ENCODE measurements at places on chromosomes 11 and 22.

- no peak for DNase-seq
Observed at GRCh38 chr11:1755692-1756561, 5.5 kb upstream of the IFITM10 start.

DNA sequence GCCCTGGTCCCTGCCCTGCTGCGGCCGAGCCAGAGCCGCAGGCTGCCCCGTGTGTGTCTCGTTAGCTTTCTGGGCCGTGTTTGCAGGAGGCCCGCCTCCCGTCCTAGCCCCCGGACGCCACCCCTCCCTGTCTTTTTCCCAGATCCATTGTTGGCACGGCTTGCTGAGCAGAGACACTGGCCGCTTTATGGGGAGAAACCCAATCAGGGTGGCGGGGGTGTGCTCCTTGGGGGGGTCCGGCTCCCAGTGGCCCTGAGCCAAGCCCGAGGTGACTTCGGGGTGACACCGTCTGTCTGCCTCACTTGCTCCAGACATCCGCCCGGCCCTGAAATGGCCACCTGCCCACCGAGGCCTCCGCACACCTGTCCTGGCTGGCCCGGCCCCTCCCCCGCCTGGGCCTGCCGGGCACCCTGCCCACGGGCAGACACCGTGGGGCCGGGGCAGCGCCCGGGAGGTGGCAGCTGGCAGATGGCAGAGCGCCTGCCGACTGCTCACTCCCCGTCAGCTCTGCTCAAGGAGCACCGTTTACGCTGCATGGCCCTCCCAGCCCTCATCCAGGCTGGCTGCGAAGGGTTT, 43.1 kb upstream of the PPARA start:
- no peak for DNase-seq

- DNase-seq: peak; percentile 53
Observed at GRCh38 chr11:36500315-36500721, 9.8 kb downstream of the TRAF6 start.

DNA sequence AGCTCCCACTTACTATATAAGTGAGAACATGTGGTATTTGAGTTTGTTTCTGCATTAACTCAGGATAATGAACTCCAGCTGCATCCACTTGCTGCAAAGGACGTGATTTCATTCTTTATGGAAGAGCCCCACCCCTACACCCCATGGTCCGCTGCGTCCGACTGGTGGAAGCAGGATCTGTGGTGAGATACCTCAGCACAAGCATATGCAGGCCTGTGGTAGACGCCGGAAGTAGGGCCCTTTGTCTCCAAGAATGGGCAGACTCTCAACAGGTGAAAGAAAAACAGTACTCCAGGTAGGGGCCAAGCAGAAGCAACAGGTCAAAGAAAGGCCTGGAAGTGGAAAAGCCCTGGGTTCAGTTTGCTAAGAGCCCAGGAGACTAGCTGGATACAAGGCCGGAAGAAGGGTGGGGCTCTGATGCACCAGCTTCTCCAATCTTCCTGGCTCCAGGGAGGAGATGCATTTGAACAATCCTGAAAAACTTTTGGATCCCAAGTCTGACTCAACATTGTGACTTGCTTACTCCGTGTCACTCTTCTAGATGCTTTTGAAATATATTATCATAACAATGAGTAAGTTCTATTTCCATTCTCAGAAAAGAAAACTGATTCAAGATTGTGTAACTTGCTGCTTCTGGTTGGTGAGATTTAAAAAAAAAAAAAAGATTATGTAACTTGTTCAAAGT, 30.4 kb downstream of the NEAT1 start:
- DNase-seq: no peak

- no peak for DNase-seq
Observed at GRCh38 chr11:109963101-109963500, 130.1 kb upstream of the ZC3H12C start.

GRCh38 chr11:58579192-58580129, 598 bp downstream of the ZFP91 start:
- DNase-seq: peak; percentile 77

- DNase-seq: no peak
Observed at GRCh38 chr11:4547416-4547815, 2.4 kb downstream of the OR52M1 start.

GRCh38 chr22:46033256-46034200, 56.6 kb upstream of the WNT7B start:
- DNase-seq: no peak

- peak; percentile 70 for DNase-seq
Observed at GRCh38 chr11:46345131-46345597, 2.1 kb upstream of the DGKZ start.

- DNase-seq: no peak
Observed at GRCh38 chr11:8285228-8285627, 21.6 kb upstream of the LMO1 start.

DNA sequence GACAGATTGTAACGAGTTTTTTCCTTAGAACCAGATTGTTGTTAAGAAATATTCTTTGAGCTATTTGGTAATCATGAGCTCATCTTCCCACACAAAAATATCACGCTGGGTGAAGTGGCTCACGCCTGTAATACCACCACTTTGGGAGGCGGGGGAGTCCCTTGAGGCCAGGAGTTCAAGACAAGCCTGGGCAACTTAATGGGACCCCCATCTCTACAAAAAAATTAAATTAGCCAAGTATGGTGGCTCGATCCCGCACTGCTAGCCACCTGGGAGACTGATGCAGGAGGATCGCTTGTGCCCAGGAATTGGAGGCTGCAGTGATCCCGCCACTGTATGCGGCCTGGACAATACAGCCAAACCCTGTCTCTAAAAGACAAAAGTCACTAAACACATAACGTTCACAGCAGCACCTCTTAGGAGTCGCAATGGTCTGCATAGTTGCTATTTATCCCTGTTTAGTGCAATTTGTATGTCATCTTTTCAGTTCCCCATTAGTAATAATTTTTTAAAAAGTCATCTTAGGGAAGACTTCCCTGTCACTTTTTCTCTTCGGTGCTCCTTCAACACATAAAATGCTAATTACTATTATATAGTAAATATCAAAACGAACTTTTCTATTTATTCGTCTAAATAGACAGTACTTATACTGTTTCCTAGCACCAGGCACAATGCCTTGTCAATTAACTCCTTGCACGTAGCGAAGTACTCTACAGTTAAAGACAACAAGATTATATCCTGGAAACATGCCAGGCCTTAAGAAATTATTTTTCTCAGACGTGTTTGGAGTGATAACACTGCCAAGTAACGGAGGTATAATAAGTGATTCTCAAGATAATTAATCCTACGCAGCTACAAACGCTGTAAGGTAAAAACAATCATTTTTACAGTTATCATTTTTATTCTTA, 1.1 kb downstream of the ST13 start:
- DNase-seq: no peak

DNA sequence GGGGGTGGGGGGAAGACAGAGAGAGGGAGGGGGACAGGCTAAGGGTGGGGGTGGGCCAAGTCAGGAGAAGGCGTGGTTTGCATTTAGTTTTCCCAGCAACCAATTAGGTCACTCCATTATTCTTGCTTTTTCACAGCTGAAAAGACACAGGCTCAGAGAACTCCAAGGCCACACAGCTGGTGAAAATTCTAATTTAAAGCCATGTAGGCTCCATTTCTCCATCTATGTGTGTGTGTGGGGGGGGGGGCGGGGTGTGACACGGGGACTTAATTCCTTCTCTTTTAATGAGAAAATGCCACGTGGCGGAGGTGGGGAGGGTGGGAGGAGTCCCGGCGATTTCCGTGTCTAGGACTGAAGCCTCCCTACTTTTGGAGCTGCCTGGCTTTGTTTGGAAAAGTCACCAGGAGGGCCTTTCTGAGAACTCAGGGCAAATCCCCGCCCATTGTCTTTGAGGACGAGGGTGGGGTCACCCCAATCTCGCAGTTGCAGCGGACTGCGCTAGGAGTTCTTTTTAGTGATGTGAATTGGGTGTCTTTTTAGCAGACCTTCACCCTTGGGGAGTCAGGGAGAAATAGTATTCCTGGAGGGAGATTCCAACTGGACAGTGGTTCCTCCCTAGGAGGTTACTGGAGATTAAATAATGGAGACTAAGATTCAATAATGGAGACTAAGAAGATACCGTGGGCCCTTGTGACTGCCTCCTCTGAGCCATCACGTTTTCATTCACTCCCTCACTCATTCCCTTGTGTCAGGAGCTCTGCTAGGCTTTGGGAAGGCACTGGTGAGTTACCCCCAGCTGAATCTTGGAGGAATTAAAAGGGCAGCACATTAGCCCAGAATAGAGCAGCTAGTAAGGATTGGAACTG, 36.4 kb upstream of the PTPRJ start:
- DNase-seq: no peak

DNA sequence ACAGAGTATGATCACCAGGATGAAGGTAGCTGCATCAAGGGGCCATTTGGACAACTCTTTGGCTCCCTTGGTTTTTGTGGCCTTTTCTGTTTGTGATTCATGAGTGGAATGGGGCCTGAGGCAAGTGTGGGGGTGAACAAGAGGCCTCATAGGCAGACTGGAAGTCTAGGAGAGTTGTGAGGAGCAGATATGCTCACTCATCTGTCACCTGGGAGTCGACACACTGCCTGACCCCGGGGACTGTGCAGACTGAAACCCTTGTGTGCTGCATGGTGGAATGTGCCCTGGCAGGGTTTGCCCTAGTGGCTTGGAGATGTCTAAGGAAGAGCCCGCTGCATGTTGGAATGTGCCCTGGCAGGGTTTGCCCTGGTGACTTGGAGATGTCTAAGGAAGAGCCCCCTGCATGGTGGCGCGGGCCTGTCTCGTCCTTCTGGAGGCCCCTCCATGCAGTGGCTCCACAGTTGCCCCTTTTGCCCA, 60.0 kb downstream of the MED15 start:
- DNase-seq: no peak

DNA sequence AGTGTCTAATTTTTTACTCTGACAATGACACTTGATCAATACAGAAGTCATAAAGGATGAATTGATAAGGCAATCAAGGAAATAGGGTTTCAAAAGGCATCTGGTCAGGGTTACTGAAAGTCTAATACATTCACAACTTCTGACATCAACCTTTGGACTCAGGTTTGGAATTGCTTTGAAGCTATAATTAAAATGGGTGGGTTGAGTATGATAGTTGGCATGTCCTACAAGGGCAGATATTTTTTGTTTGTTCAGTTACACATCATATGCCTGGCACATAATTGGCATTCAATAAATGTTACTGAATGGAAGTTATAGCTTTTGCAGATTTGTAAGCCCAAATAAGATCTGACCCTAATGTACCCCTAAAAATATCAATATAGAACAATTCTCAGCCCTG, 7.3 kb upstream of the FUT4 start:
- no peak for DNase-seq

DNA sequence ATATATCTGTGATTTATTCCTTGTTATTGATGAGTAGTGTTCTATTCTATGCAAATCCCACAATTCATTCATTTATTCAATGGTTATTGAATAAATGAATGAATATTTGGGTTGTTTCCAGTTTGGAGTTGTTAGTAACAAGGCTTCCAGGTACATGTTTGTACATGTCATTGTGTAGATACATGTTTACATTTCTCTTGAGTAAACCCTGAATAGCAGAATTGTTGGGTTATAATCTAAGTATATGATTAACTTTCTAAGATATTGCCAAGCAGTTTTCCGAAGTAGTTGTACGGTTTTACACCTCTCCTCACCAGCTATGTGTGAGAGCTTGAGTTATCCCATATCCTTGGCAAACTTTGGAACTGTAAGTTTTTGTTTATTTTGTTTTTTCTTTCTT, 18.5 kb upstream of the OR8G1 start:
- DNase-seq: no peak

GRCh38 chr11:77191823-77192495, 63.9 kb downstream of the MYO7A start:
- peak; percentile 46 for DNase-seq

DNA sequence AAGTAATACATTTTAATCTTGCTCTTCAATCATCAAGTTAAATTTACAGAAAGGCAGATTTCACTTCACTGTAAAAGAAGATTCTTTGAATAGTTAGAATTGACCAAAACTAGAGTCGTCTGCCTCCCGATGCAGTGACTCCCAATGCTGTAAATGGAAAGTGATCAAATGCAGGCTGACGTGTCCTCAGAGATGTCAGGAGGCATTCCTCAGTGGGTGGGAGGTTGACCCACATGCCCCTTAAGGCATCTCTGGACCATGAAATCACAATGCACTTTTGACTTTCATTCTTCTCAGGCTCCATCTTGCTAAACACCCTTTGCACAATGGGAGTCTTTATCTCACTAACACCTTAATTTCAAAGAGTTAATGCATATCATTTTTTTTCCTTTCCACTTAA, 19.0 kb upstream of the CECR2 start:
- no peak for DNase-seq
